ENCODE measurements at places on chromosomes 6 and 20.

DNA sequence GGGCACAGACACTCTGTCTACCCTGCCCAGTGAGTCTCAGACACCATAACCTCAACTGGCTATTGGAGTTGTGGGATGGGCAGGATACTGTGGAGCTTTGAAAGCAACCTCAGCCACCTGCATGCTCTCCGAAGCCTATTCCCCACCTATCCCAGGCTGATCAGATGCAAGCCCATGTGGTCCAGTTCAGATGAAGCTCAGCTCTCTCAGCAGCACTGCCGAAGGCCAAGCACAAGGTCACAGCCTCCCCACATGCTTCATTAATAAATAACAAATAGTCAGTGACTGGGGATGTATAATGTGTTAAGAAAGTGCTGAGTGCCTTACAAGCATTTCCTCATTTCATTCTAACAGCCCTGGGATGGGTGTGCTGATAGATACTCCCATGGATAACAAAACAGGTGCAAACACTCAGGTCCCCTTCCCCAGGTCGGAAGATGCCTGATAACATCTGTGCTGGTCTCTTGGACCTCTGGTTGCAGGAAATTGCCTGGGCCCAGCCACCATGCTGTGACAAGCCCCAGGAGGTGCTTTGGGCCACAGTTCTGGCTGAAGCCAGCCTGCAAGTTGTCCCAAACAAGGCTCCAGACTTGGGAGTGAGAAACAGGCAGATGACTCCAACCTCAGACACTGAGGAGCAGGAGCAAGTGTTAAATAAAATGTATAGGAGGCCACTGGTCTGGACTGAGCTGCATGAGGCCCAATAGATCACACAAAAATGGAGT lies 3.7 kb downstream of the ACSS1 start:
- no peak for DNase-seq

DNA sequence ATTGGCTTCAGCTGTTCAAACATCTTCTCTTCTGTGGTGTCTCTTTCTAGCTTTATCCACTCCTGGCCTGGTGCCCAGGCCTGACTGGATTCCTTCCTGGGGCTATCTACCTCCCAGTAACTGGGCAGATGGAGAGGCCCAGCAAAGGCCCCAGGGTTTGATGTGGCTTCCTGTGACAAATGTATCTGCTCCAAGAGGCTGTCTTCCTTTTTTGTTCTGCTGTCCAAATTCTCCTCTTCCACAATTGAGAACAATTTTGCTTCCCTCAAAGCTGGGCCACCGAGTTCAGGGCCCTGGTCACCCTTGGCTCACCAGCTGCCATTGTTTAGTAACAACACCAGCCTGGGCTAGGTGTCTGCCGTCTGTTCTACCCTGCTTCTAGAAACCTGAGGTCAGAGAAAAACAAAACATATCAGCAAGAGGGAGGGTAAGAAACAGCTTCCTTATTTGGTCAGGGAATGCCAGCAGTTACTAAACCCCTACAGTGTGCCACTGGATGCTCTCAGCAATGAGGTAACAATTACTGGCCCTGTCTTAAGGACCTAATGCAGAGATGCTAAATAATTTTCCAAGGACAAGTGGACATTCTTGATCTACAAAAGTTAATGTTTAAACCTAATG lies 3.9 kb downstream of the ZFP57 start:
- no peak for DNase-seq

DNA sequence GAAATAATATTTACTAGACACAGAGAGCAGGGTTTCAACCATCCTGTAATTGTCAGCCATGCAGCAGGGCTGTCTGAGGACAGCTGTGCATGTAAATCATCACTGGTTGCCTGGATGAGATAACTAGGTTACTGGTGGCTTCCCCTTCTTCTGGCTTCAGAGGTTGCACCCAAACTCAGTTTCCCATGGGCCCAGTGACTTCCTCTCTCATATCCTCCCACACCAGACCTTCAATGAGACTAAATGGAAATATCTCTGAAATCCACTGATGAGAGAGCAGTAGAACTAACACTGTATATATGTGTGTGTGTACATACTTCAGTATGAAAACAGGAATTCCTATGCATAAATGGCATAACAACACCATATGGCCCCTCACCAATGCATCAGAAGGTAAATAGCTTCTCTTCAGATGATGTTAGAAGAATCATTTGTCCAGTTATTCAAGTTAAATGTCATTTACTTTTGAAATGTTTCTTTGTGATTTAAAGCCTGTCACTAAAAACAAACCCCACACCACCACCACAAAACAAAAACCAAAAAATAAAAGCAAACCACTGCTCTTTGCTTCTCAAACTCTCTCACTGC lies 51.0 kb upstream of the IL20RA start:
- no peak for DNase-seq

DNA sequence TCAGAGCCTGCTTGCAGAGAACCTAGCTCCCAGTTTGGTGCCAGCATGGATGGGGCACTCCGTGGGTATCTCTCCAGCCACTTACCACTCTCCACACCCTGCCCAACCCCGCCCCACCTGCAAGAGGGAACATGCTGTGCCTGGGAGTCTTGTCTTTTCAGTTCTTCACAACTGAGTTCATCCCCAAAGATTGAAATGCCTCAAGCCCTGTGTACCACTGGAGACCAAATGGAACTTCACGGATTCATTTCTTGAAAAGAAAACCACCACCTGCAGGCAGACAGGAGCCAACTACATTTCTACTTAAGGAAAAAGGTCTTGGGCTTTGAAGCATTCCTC lies 50.1 kb downstream of the TRERF1 start:
- no peak for DNase-seq

- DNase-seq, result no peak
Observed at GRCh38 chr6:144989319-144990107, 704.4 kb downstream of the UTRN start.

GRCh38 chr6:130769861-130770260 lies 57.3 kb upstream of the SMLR1 start:
- no peak for DNase-seq

GRCh38 chr20:41424546-41424945 lies 57.9 kb upstream of the EMILIN3 start:
- DNase-seq, result no peak

- no peak for DNase-seq
Observed at GRCh38 chr6:44234101-44235025, 11.0 kb downstream of the SLC29A1 start.

DNA sequence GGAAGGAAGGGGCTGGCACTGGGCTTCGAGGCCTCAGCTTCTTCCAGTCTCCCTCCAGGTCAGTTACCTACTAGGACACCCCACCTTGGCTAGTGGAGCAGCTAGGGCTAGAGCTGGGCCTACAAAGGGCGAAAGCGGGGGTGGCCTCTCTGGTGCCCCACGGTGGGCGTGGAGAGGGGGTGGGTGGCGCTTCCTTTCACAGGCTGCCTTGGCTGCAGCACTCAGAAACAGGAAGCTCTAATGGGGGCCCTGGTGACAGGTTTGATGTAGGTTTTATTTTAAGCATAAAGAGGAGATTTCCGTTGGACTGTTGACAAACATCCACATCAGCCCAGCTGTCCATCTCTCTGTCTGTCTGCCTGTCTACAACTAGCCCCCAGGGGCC lies 13.4 kb downstream of the FAM110A start:
- no peak for DNase-seq

DNA sequence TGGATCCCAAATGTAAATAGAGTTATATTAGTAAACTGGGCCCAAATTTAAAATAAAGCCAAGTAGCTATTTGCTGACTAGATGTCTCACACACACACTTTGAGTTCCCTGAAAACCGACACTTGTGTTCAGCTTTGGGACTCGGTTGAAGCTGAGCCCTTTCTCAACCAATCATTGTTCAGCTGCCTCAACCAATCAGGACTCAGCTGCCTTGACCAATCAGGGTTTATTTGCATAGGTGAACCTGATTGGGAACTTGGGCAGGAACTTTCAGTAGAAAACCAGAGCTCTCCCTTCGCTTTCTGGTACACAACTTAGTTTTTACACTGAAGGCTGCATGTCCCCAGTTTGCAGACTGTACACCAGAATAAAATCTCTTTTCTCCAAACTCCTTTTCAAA lies 301.7 kb downstream of the FOXA2 start:
- no peak for DNase-seq

DNA sequence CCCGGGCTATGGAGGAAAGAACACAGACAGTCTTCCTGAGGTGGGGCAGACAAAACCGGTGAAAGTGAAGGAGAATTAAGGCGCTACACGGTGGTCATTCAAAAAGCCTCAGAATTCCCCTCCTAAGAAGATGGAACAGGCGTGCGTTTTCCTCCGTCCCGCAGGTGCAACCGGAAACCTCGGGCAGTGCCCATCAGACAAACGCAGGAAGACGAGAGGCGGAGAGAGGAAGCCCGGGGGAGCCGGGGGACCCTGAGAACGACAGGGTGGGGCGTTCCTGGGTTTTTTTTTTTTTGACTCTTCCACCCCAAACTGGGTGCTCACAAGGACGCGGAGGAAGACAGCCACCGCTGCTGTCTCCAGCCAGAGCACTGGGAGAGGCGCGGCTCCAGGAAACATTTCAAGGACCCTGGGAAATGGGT lies 25.4 kb downstream of the TTLL2 start:
- no peak for DNase-seq

DNA sequence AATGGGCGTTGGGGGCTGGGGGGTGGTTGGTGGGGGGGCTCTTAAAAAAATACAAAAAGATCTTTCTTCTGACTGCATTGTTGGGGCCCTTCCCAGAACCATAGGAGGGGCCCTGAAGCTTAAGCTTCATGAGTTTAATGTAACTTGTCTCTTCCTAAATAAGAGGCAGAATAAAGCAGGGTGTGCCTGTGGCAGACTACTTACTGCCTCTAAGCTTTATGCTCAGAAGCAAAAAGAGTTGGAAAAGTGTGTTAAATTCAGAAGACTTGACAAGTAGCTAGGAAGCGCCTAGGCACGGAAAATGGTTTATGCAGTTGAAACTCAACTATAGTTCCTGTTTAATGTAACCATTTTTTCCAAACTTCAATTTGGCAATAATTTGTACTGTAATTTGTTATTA lies 44.5 kb downstream of the TIAM2 start:
- no peak for DNase-seq

GRCh38 chr6:158081657-158081935 lies 86.5 kb downstream of the SERAC1 start:
- no peak for DNase-seq

GRCh38 chr6:41370488-41371111 lies 35.2 kb downstream of the NCR2 start:
- DNase-seq, result no peak

GRCh38 chr20:32682508-32682987 lies 8.8 kb upstream of the C20orf203 start:
- DNase-seq, result no peak

- no peak for DNase-seq
Observed at GRCh38 chr20:53672484-53673129, 79.0 kb upstream of the ZNF217 start.

GRCh38 chr6:55774286-55775028 lies 100.9 kb downstream of the BMP5 start:
- no peak for DNase-seq

DNA sequence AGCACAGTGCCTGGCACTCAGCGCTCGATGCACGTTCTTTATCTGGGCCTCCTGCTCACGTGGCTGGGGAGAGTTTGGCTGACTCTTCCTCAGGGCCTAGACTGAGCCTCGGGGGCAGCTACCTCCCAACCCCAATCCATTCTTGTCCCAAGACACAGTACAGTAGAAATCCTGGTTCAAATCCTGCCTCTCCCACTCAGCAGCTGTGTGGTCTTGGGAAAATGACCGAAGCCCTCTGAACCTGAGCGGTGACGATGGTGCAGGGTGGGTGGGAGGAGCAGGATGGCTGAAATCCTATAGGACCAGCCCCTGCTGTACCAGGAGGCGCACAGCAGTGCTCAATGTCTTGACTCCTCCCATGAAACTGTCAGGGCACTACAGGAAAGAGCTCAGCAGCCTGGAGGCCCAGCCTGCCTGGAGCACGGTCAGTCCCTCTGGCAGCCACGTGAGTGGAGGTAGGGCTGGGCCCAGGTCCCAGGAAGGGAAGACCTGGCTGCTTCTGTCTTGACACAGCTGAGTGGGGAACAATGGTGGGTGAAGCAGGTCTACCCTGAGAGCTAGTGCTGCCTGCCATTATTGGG lies 31.5 kb downstream of the PDRG1 start:
- DNase-seq, result no peak

- no peak for DNase-seq
Observed at GRCh38 chr20:63831993-63832686, 1.1 kb upstream of the ZBTB46 start.

DNA sequence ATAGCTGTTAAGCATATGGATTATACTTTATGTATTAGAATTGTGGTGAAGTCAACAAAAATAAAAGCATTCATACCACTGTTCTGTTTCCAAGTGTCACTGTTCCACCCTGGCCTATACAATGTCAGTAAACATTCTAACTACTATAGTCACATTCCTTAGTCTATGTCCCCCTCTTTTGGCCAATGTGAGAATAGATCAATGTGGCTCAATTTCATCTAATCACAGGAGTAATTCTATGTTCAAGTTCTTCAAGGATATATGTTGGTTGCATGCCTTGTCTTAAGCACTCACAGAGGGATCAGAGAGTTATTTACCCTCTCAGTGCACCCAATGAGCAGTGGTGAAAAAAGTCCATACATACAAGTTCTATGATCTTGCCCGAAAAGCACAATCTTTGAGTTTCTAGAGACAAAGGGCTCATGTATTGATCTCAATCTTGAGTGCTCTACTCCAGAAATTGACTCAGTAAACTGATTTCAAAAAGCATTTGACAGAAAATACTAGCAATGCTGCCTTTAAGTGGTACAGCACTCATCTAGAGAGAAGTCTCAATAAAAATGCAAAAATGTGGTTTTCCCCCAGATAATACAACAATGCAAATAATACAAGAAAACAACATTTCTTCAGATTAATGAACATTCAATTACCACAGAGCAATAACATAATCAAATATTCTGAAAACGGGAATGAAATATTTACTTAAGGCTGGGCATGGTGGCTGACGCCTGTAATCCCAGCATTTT lies 16.5 kb downstream of the SMLR1 start:
- no peak for DNase-seq

DNA sequence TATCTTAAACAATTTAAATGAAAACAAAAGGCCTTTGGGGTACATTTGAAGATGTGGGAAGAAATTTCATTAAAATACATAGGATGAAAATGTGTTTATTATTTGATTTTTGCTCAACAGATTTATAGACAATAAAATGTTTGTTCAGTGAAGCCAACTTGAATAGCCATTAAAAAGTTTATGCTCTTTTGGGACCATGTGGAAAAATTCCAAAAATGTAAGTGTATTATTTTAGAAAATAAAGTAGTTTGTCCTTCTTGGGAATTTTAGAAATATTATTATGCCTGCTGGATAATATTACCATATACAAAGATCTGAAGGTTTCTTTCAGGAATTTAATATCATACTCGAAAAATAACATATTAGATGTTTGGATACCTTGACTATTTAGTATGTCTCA lies 131.3 kb downstream of the EPM2A start:
- no peak for DNase-seq

- no peak for DNase-seq
Observed at GRCh38 chr6:144305985-144306384, 20.9 kb downstream of the UTRN start.

DNA sequence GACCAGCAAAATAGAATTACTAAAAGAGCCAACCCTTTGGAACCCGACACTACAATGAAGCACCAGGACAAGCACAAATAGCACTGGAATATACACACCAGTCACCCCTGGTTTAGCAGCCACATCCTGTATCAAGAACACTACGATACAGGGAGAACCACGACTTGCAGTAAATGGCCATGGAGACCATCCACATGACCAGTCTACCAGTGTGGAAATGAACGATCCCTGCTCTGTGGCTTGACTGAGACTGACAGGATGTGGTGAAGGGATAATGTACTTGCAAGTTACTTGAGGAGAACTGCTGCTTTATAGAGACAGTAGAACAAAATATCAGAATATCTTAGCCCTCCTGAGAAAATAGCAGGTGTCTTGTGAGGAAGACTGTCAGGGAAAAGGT lies 169.6 kb downstream of the COL9A1 start:
- DNase-seq, result no peak

GRCh38 chr6:79610306-79611009 lies 20.7 kb upstream of the SH3BGRL2 start:
- DNase-seq, result no peak
